ENCODE measurements at places on chromosomes 12 and 14.

GRCh38 chr14:66009089-66009488 is 477.1 kb upstream of the CCDC196 start:
- DNase-seq, result no peak

DNA sequence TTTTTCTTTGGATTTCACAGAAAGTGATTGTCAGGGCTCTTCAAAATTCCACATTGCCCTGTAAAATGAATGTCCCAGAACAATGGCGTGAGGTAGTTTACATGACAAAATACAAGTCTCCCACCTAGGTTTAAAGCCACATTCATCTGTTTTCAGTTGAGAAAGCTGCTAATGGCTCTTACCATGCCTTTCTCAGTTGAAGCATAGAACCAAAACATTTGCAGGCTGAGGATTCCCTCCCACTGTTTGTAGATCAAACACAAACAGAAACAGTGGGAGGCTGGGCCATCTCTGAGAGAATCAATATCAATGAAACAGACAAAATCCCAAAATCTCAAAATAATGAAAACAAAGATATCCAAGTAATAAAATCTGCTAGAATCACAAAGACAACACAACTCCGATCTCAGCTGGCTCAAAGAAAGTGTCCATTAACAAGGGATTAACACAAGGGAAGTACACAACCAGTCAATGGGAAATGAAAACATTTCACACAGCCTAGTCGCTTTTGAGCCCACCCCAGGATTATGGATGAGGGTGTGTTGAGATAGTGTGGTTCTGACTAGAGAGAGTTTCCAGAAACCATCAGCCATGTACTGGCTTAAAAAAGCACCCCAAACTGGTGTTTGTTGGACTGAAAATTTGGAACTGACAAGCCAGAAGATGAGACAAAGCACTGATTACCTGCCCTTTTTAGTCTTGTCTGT is 54.5 kb upstream of the TMEM260 start:
- DNase-seq, result no peak

GRCh38 chr12:111635524-111635923 is 36.4 kb upstream of the ATXN2 start:
- no peak for DNase-seq

DNA sequence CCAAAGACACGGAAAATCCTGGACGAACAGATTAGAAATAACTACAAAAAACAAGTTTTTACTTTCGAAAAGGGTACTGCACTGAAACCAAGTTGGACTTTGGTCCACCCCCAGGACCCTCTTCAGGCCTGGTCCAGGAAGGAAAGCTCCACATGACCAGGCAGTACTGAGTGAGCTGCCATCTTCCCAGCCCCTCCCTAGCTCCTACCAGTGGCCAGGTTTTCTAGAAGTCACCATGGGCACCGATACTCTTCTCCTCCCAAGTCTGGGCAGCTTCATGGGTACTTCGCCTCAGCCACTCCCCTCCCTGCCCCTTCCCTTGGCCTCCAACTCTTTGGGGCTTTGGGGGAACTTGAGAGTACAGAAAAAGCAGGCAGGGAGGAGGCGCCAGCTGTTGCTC is 6.6 kb downstream of the VAMP1 start:
- DNase-seq, result no peak

DNA sequence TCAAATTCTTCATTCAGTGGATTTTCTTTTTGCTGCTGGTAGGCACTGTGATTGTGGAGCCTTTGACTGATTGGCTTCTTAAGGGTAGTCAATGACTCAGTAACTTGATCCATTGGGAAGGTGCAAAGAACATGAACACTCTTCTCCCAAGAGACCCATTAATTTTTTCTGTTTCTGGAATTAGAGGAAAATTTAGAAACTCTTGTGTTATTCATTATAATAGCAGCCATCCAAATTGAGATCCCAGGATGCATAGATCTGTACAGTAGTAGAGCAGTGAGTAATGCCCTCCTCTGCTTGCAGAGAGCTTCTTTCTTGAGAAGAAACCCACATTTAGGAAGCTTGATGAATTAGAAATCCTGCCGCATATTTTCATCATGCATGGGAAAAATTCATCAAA is 63.9 kb downstream of the MYRFL start:
- DNase-seq, result no peak

DNA sequence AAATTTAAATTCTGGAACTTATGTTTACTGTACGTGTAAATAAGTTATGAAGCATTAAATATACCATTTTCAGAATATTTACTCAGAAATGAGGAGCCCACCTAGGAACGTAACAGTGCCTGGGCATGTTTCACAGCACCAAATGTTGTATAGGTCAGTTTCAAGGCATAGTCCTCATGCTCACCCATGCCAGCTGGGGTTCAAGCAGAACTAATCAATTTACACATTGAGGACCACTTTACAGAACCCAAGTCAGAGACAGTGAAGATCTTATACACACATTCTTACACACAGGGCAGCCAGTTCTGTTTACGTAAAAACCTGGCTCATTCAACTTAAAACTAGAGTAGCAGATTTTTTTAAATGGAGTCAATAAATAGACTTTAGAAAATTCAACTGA is 2.0 kb downstream of the KICS2 start:
- DNase-seq, result no peak

GRCh38 chr12:39840422-39840821 is 220.8 kb upstream of the ABCD2 start:
- DNase-seq, result no peak

GRCh38 chr12:108839018-108839889 is 18.1 kb downstream of the SSH1 start:
- DNase-seq, result peak; percentile 33

DNA sequence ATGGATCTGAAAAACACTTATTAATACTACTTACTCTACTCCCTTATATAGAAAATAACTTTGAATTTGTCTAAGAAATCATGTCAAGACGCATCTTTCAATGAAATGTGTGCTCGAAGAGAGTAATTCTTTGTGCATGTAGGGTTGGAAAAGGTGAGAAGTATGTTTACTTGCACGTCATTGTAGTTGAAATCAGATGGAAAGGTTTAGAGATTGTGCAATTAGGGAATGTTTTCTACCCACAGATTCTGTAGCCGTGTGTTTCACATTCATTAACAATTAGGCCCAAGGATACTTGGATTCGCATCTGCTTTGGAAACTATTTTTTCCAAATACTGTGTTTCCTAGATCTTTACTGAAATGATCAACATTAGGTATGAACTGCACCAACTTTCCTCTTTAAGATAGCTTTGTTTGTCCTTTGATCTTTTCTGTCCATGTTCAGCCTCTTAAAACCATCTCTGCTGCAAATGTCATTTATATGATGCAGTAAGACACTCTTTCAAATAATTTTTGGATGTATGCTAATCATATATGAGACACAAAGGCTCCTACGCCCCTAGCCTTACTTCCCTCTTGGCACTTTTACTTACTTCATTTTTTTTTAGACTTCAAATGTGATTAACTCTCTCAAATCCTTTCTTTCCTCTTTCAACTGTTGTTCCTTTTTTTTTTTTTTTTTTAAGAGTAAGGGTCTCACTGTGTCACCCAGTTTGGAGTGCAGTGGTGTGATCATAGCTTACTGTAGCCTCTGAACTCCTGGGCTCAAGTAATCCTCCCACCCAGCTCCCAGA is 58.0 kb upstream of the PSMA6 start:
- DNase-seq, result no peak

DNA sequence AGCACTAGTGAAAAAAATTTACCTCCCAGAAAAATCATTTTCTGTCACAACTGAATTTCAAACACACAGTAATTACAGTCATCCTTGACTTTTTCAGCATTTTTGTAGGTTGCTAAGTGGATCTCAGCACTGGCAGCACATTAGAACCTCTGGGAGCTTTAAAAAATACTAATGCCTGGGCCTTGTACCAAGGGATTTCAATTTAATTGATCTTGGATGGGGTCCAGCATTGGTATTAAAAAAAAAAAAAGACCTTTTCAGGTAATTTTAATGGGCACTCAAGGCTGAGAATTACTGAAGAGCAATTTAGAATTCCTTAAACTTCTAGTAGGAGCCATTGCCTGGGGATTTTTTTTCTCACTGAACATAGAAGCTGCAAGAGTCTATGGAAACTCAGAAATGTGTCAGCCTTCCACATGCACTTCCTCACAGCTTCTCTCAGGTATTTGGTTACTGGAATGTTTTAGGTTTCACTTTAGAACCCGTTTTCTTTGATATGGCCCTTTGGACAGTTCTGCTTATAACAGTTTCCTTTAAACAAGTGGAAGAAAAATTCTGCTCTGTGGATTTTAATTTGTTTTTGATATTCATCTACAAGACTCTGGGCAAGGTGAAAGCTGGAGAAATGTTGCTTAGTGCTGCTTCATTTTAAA is 88.5 kb upstream of the DACT1 start:
- DNase-seq, result no peak

DNA sequence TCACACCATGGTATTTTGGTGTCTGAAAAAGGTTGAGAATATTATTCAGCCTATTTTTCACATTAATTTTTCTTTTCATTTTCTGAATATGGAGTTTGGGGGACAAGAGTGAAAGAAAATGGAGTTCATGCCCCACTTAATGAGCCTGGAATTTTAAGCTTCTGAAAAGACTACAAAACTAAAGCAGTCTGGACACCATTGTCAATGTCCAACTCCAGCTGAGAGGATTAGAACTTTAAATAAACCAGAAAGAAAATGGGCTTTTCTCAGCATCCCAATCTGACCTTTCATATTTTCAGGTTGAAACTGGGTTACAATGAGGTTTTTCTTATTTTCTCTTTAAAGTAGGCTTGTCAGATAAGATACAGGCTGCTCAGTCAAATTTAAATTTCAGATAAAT is 207.7 kb downstream of the SLC6A15 start:
- DNase-seq, result no peak

- DNase-seq, result no peak
Measured at GRCh38 chr12:78037707-78038106, 207.0 kb downstream of the NAV3 start.

- no peak for DNase-seq
Measured at GRCh38 chr14:104401785-104402184, 177.8 kb upstream of the C14orf180 start.

DNA sequence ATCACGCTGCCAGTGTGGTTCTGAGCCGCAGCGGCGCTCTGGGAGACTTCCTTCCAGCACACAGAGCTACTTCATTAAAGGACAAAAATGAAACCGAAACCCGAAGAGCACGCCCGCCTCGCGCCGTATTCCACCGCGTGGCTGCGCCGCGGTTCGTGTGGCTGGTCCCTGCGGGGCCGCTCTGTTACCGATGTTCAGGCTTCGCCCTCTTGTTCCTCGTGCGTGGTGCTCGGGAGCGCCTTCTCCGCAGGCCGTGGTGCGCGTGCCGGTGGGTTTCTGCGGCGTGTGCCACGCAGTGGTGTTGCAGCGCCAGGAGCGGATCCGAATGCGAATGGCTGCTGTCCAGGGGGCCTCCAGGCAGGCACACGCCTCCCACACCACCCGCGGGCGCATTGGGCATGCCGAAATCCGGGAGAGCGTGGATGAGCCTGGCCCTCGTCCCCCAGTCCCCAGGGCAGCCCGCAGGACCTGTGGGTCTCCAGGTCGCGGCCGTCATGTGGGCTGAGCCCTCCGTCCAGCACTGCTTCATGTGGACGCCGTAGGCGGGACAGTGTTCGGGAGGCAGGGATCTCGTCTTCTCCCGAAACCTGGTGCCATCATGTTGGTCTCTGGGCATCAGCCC is 91.2 kb downstream of the ADGRD1 start:
- no peak for DNase-seq

DNA sequence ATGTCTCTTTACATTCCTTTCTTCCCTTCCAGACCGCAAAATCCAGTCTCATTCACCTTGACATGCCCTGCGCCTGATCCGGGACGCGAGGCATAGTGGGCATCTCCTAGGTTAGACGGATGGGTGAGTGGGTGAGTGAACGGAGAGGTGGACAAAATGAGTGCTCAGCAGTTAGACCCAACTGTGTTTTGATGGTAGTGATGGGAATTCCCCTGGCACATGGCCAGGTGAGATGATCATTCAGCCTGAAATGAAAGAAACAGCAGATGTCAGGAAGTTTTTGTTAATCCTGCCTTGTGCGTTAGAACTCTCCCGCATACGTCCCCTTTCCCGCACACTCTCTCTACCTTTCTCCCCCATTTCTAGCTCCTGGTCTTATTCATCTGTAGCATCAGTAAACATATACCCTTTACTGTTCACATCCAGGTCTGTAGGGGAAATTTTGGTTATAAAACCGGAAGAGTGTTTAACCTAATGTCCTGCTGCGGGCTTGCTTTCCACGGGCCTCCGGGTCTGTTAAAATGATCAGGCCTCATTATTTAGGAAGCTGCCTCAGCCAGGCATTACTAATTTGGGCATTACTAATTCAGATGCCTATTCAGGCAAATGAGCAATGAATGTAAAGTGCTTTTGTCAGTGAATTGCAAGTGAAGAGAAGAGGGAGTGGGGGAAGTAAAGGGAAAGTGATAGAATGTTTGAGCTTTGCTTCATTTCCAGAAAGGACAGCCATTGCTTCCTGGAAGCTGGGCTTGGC is 172.8 kb downstream of the ETV6 start:
- no peak for DNase-seq

DNA sequence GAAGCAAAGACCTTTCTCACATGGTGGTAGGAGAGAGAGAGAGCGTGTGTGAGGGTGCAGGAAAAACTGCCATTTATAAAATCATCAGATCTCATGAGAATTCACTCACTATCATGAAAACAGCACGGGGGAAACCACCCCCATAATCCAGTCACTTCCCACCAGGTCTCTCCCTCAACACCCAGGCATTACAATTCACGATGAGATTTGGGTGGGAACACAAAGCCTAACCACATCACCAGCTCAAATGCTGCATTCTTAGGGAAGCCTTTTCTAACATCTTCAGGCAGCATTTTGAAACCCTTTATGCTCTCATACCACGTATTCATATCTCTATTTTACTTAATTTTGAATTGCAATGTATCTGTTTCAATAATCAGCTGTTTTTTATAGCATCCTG is 165.9 kb downstream of the TMTC3 start:
- DNase-seq, result no peak

DNA sequence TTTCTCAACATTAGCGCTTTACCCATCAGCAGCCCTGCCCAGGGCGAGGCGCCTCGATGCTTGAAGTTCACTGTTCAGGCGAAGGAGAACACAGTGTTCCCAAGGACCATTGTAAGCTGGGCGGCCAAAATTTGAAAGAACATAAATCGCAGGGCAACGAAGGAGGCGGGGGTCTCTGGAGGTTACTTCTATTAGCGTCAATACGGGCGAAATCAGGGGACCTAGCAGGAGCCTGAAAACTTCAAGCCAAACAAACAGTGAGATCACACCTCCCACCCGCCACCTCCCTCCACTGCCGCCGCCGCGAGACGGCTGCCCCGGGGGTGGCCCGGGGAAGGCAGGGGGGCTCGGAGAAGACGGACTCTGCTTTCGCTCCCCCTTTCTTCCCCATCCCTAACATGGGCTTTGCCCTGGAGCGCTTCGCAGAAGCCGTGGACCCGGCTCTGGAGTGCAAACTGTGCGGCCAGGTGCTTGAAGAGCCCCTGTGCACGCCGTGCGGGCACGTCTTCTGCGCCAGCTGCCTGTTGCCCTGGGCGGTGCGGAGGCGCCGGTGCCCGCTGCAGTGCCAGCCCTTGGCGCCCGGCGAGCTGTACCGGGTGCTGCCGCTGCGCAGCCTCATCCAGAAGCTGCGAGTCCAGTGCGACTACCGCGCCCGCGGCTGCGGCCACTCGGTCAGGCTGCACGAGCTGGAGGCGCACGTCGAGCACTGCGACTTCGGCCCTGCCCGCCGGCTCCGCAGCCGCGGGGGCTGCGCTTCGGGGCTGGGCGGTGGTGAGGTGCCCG is at the start of gene PDZRN4:
TSS of gene PDZRN4 (plus strand) at position 263 of the 783 bp plus-strand sequence.
- DNase-seq, result no peak

- peak; percentile 59 for DNase-seq
Measured at GRCh38 chr12:122471324-122472226, 29.2 kb downstream of the ZCCHC8 start.
